ENCODE measurements at places on chromosomes 2 and 18.

DNA sequence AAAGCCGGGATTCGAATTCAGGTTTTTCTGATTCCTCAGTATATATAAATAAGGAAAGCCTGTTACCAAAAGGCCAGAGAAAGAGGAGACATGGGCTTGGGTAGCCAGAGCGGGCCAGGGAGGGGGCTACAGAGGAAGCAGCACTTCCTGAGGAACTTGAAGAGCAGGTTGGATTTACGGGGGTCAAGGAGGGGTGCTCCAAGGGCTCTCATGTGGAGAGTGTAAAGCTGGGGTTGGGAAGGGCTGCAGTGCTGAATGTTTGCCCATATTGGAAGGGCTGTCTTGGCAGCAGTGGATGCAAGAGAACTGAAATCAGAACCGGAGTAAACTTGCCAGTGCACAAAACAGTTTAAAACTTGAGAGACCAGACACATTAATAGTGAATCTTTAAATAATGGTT is 511.5 kb downstream of the CNTNAP5 start:
- no peak for DNase-seq

DNA sequence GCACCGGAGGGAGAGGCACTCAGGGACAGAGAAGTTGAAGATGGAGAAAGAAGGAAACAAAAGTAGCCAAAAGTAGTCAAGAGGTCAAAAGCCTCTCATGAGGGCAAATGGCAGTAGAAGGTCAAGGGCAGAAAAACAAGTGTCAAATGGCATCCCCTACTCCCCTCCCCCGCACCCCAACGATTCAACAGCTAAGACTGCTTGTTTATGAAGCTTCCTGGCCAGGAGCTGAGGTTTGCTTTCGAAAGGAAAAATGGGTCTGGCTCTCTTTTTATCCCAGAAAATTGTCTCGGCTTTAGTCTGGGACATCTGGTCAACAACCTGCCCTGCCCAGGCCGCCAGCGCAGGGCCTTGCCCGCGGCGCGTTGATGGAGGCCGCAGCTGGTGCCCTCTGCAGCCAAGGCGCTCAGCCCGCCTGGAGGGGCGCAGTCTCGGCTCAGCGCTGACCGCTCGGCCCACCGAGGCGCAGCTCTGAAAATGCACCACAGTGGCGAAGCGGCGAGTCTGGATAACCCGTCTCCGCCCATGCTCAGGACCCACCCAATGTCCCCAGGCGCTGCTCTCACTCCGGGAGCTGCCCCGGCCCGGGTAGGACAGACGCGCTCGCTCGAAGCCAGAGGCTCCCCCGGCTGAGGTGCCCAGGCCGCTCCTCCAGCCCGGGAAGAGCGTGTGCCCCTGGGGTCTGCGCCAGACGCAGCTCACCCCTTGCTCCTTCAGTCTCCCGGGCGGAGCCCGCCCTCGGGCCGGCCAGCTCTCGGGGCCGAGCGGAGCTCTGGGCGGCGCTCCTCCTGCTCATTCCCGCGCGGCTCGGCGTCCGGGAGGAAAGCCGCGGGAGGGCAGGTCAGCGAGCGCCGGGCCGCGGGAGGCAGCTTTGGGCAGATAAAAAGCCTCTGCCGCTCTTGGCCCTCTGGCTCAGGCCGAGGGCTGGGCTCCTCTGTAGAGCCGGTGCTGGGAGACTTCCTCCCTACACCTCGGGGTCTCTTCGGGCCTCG is 1.8 kb upstream of the TBR1 start:
- DNase-seq = no peak

DNA sequence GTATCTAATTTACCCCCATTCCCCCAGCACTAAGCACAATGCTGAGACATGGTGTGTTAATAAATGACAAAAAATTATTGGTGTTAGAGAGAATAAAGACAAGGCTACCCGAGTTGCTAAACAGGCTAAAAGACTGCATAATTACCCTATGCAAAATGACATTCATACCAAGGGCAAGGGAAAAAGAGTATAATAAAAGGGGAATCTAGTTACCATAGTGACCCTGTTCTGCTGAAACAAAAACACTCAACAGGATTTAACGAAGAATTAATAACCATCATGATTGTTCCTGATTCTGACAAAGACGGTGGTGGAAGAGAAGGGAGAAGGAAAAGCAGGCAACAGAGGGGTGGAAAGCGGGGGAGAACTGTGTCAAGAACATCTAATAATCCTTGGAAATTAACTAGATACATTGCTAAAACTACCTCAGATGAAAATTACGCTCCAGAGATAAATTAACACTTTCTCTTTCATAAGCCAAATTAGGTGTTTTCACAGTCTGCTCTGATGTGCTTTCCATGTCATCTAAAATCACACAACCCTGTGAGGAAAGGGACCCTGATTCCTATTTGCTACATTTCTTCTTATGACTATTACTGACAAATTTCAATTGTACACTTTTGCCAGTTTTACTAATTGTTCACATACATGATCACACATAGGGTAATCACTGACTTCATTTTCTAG is 25.5 kb downstream of the TTR start:
- no peak for DNase-seq

GRCh38 chr2:5938566-5938896 is 246.3 kb downstream of the SOX11 start:
- DNase-seq = no peak

DNA sequence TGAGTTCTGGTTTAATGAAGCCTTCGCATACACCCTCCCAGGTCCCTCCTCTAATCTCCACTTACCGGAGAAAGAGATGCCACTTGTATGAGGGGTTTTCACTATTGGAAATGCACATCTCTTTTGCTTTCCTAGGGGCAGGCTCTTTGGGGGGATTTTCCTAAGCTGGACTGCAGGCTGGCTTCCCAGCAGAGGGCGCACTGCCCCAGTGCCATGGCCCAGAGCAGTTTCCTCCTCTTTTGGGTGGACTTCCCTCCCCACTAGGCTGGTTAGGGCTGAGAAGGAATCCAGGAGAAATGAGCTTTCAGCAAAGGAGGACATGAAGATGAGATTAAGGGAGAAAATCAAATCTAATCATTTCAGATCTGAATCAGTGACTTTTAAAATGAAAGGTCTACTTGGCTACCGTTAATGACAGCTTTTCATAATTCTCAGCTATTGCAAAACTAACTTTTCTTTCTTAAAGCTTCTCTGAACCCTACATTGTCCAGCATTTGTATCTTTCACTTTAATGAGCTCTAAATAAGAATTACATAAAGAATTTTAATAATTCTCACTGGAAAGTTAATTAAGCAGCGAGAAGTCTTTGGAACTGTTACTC is 784.1 kb upstream of the FANCL start:
- peak; percentile 3 for DNase-seq

GRCh38 chr2:127700527-127701192 is 637 bp upstream of the SFT2D3 start:
- no peak for DNase-seq

GRCh38 chr2:119487434-119488244 is 36.6 kb downstream of the SCTR start:
- no peak for DNase-seq

GRCh38 chr18:46322411-46322891 is 218.3 kb downstream of the HAUS1 start:
- DNase-seq = no peak

DNA sequence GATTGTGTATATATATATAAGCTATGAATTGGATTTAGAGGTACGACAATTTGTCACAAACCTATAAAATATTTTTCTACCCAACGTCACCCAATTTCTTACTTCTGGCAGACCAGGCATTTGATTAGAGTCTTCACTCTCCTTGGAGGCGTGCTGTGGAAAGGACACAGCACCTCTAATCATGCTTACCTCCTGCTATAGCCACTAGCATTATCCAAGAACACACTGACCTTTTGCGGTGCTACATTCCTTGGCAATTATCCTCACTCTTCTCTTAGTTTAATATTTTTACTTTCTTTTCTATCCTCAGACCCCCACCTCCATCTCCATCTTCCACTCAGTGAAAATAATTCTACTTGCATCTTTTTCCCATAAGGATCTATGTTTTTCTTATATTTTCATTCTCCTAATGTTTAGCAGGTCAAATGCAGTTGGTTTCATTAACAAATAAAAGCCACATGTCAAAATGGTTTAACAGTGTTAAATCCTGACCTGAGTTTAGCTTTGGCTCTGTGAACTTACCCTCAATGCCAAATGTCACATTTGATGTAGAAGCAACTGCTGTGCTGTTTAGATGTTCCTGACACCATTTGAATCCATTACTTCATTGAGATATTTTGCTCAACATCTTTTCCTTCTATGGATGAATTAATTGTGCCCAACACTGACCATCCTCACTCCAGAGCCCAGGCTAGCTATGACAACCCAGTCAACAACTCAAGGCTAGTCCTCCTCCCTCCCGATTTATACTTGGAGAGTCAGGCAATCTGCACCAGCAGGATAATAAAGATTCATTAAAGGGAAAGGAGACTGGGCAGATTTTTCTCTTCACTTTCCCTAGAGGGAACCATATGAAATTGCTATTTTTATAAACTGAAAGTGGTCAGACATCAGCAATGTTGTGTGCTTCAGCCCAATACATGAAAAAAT is 240.5 kb downstream of the MREG start:
- no peak for DNase-seq
